ENCODE measurements at places on chromosomes 12 and 14.

DNA sequence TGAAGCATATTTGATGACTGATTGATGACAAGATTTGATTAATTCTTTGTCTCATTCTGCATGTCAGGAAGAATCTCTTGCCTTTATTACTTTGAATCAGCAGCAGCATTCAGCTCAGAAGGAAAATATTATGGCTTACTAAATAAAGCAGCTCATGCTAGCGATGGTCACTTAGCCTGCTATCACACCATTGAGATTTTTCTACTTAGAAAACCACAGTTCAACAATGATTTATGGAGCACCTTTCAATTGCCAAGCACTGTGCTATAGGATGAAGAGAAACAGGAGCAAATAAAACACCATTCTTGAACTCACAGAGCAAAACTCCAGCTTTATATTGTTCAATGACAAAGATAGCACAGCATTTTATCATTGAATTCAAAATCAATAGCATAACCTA is 197.7 kb downstream of the CPNE8 start:
- no peak for DNase-seq

- DNase-seq: no peak
These were observed 421 bp upstream of the ACADS start for GRCh38 chr12:120725151-120725658.

DNA sequence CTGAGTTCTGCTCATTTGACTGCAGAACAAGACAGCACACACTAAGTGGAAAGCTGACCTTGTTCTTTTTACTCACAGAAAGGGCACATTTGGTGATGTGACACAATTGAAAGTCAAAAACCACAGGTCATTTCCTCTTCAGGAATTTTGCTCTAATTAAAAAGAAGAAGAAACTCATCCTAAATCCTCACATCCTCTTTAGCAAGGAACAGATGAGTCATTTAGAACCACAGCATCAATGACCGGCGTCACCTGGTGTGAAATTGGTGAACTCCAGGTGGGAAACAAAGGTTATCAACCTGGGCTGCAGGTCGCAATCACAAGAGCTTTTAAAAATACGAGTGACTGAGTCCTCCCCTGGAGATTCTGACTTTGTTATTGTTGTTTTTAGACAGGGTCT is 2.9 kb upstream of the RNU6-8 start:
- no peak for DNase-seq

DNA sequence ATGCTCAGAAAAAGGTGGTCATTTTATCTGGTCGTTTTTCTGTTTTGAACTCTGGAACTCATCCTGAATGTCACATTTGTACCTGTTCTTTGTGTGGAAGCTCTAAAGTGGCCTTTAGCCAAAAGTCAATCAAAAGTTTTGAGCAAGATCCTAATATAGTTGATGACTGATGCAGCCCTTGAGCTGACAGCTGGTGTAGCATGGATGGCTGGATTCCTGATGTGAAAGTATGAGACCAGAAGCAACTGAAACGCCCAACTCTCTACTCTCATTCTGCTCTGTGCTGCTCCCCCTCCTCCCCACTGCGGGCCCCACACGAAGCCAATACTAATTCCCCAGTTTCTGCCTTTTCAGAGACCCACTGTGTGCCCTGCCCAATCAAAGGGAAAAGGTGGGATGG is 10.3 kb upstream of the MYH7 start:
- DNase-seq: no peak

DNA sequence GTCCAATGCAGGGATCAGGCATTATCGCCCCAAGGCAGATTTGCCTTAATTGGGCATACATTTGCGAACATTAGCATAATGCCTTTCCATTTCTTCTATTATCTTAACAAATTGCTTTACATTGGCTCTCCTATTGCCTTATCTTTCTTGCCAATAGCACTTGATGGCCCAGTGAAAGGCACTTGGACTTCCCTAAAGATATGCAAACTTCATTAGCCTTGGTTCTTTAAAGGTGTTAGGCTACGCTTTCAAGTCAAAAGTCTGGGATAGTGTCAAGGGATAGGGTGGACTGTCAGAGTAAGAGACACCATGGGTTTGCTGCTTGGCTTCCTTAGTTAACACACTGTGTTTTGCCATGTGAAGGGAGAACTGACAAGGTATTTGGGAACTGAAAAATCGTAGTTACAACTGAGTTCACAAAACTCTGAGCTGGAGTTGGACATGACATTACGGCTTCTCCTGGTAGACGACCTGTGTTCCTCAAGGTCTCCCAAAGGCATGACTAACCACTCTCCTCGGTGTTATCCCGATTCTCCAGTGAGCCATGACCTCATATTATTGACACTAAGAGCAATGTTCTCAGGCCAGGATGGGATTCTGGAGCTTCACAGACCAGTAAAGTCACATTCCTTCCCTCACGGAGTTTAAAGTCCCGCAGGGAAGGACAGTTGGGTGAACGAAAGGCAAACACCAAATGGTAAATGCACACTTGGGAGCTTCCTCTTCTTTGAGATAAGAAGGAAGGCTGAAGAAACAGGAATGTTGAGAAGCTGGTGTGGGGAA is 65.2 kb downstream of the TBC1D30 start:
- DNase-seq: no peak

DNA sequence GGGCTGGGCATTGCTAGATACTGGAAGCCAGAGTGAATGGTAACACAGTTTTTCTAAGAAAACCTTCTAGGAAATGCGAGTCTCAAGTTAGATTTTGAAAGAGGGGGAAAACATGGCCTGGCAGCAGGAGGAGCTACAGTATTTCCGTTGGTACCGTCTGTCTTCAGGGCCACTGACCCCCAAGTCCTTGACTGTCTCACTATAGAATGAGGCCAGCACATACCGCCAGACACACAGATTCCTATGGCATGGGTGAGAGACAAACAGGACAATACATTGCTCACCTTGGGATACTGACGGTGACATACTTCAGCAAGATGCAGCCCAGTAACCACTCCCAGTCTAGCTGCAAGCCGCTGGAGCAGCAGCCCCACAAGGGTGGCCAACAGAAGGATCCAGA is 21.7 kb downstream of the SLC11A2 start:
- no peak for DNase-seq

GRCh38 chr14:70828188-70828587 is 18.9 kb upstream of the MAP3K9 start:
- no peak for DNase-seq

DNA sequence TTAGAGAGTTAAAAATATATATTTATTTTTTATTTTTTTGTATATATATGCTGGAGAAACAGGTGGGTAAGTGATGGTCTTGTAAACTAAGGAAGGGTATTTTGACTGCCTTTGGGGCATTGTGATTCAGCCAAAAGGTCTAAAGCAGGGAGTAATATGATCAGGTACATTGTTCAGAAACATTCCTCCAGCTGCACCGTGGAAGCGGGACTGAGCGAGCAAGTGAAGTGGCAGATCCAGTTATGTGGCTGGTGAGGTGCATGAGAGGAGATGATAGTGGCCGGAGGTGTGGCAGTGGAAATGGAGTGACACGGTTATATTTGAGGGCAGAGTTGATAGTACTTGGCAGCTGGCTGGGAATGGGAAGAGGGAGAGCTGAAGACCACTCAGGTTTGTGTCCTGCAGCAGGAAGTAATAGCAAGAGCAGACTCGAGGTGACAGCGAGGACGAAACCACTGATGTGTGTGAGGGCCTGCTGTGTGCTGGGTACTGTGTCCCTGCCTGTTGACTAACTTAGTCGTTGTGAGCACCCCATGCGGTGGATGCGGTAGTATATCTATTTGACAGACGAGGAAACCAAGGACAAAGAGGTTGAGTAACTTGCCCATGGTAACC is 39.2 kb downstream of the EID3 start:
- DNase-seq: no peak

DNA sequence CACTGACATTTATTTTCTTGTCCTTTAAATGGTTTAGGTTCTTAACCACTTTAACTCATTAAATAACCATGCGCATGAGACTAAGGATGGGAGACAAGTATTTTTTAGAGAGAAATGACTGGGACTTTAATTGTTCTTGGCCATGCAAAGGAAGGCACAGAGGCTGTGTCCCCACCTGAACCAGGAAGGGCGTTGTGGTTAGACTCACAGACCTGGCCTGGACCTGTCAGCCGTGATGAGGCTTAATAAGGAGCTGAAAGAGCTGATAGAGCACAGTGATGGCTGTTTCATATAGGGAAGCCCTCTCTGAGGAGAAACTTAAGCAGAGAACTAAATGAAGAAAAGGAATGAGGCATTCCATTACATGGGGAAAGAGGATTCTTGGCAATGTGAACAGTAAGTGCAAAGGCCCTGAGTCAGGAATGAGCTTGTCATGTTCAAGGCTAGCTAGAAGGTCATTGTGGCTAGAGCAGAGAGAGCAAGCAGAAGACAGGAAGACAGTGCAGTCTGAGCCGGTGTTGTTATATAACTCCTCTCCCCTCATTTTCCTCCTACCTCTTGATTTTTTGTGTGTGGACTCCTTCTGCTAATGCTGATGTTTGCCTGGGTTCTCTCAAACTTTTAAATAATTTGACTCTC is 74.4 kb upstream of the ANO4 start:
- no peak for DNase-seq

- no peak for DNase-seq
These were observed 8.5 kb downstream of the FOXG1 start for GRCh38 chr14:28774764-28775735.

DNA sequence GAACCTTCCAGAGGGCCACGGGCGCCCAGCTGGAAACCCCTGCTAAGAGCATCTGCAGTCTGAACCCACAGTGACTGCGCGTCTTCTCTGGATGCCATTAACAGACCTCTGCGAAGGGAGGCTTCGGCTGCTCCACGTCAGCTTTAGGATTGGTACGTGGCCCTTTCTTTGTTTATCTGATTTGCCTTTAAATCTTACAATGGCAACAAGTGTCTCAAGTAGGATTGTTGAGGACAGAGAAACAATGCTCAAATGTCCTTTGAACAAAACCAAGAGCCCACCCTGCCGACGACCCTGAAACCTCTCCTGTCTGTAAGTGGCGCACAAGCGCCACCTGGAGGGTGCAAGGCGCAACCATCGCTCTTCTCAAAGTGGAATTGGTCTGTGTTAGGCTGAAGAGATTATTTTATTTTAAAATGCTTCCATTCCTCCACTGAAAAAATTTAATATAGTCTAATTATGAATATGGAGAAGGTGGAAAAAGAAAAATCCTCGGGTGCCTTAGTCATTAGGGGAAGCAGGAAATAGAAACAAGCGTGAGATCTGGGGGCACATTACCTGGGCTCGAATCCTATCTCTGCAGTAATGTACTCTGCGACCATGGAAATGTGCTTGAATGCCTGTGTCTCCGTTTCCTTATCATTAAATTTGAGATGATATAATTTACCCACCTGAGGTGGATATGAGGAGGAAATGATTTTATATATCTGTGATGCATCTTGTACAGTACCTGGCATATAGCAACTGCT is 82.6 kb upstream of the PTPRB start:
- DNase-seq: no peak

DNA sequence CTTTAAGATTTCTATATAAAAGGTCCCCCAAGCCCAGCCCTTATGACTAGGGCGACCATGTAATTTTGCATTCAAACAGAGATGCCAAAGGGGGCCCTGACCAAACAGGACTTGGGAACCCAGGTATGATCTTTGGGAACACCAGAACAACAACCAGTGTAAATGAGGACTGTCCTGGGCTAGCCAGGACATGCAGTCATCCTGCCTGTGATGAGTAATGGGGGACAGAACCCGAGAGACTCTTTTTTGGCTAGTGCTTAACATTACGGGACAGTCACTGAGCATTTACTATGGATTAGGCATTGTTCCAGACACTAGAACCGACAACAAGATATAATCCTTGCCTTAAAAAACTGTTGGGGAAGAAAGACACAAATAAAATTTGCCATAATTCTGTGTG is 337.3 kb downstream of the CACNA1C start:
- DNase-seq: no peak

DNA sequence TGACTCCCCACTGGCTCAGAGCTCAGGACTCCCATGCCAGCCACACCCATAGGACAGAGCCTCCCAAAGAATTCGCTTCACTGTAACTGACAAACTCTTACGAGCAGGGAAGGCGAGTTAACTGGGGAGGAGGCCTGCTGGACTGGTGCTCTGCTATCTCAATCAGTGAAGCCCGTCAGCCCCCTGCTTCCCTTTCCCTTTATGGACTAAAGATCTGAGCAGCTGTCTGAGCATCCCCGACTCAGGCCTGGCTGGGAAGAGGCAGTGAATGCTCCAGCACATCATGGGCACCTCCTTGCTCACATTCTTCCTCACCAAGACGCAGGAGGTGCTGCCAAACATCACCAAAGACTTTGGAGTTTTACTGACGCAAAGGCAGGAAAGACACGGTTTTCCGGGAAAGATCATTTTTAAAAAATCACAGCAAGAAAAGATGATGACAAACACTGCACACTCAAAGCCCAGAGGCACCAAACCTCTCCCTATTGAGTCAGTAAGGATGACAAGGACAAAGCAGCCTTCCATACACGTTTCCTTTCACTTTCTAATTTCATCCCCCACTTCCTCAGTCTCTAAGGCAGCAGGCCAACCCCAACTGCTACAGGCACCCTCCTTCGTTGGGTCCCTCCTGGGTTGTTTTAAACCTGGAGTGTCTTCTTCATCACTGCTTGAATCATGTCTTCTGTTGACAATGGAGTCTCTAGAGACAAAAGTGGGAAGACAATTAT is 45.0 kb upstream of the P2RX7 start:
- no peak for DNase-seq

DNA sequence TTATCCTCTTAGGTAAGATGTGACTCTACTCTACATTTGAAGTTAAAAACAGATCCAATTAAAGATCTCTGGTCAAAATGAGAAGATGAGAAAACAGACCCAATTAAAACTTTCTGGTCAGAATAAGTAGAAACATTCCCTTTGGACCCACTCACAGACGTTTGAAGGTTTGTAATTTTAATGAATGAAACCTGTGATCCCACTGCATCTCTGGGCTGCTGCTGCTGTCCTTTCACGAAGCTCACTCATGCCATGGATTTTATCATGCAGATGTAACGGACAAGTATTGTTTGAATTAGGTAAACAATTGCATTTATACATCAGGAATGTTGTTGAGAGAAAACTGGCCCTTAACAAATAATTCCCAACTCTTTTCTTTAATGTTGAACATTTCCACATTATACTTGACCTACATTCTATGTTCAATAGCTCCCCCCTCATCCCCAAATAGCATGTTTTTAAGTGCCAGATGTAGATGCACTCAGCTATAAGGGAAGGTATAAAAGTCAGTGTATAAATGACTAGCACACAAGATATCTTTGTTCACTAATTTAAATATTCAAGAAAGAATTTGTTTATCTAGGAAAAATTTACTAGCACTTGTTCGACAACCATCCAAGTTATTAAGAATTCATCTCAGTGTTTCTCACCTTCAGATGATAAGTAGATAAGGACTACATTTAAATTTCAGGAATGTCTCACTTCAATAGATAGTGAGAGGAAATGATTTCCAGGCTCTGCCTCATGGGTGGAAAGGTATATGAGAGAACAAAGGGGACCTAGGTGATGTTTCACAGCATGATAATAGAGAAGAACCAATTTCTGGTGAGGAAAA is 202.3 kb upstream of the LMNTD1 start:
- DNase-seq: no peak

- DNase-seq: no peak
These were observed 13.6 kb downstream of the TTC9 start for GRCh38 chr14:70655110-70655826.

DNA sequence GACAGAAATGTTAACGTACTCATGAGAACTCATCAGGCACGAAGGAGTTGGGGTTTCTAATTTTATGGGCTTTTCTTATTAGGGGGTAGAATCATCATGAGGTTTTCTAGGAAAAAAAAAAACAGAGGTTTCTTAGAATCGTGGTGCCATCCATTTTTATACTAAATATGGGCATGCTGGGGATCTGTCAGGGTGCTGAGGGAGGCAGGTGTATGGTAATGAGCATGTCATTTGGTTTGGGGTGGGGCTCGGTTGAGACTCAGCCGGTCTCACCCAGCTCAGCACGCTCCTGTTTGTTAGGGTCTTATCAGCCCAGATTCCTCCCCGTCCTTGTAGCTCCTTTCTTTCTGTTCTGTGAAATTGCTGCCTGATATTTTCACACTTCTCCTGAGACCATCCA is 98.2 kb downstream of the DICER1 start:
- no peak for DNase-seq
